Fibroblast of skin of left quadriceps (primary cell): ENCODE measurements at places on chromosomes 6 and 20.

DNA sequence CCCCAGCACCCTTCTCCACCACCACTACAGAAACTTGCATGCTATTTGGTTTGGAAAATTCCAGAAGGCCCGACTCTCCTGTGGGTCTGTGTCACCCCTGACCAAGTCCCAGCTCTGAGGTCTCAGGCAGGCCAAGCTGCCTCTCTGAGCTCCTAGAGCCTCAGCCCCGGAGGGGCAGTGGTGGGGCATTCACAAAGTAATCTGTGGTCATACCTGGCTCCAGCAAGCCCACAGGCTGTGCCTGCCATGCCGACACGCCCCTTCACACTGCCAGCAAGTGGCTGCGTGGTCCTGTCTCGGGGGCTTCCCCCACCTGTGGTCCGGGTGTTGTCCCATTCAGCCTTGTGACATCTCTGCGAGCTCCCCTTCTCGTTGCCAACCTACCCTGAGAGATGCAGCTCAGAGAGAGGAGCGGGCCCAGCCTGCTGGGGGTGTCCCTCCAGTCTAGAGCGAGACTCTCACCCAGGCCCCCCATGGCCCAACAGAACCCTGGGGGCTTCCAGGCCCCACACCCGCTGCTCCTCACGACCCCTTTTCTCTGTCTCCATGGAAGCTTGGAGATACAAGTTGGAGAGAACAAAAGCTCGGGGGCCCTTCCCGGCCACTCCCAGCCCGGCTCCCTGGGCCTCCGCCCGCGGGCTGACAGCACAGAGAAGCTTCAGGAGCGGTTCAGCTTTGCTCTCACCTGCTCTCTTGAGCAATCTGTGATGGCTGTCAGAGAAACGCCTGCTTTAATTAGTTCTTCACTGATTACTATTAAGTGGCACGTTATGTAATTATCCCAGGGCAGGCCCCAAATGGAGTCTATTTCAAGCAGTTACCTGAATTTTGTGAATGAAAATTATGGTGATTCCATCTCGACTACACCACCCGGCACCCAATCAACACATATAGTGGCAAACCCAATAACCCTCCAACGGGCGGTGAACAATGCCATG is 147.7 kb upstream of the PHACTR3 start:
- no peak for DNase-seq

DNA sequence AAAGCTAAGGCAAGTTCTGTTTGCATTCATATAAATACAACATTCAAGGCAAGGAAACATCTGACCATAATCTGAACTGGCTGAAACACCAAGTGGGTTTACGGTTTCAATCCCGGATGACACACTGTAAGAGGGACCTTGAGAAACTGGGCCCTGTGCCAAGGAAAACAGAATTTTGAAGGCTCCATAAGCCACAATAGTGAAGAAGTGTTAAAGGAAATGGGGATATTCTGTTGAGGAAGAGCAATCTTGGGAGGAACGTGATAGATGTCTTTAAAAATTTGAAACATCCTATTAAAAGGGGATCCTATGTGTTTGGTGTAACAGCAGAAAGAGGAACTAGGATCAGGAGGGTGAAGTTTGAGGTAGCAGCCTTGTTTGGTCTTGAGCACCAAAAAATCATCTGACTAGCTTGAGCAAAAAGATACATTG is 82.4 kb upstream of the TAB2 start:
- DNase-seq = peak; percentile 46

GRCh38 chr6:145885431-145885830 is 70.8 kb upstream of the FBXO30 start:
- DNase-seq = no peak

GRCh38 chr6:34358389-34358905 is 34.0 kb downstream of the NUDT3 start:
- peak; percentile 52 for DNase-seq

DNA sequence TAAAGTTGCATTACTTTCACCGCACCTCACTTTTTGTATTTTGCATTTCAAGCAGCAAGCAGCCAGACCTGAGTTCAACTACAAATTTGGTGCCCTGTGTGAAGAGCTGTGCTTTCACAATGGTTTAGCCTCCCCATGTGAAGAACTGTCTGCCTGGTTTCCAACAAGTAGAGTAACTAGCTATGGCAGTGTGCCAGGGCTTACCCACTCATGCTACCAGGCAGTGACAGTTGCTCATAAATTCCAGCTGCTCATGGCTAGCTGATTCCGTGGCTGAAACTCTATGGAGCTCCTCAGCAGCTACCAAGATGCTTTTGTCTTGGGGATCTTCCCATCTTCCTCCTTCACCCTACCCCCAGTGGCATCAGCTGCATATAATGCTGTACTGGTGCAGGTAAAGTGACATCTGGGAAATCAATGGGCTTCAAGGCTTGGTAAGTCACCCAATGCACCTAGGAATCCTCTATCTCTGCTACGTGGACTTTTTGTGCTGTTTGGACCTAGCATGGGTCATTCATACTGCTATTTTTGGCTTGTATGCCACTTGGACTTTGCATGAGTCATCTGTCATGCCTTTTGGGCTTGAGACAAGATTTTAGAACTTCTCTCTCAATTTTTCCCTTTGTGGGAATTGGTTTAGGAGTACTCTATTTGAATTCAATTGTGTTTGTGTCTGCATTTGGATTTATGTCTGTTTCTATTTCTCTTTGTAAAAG is 176.5 kb upstream of the GJE1 start:
- DNase-seq = no peak

DNA sequence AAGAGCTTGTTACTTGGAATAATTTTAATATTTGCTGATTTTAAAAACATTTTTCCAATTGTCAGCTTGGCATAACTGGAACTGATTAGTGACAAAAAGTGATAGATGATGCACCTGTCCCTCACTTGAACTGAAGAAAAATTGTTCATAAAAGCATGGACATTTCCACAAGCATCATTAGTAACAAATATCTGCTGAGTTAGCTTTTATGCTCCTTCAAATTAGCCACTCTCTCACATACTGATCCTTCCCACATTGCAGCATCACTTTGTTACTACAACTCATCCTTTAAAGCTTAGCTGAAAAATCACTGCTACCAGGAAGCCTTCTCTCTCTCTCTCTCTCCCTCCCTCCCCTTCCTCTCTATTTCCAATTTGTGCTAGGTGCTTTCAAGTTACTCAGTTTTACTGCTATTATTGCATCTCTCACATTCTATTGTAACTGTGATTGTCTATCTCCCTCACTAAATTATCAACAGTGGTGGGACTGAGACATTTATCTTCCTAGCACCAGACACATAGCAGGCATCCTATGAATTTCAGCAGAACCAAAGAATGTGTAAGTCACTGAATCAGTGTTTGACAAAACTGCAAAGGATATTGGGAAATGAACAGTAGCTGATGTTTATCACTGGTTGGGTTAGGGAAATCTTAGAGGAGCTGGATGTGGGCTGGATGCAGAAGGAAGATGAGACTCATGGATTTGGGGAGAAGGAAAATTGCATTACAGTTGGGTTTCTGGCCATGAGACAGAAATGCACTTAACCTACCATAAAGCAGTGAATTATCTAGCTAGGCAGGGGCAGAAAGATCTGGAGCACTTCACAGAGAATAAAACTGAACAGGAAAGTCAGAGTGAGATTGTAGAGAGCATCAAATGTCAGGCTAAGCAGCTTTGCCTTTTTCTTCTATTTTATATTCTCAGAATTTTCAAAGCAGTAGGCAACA is 128.4 kb upstream of the PLN start:
- no peak for DNase-seq

GRCh38 chr20:63734111-63734945 is 2.1 kb upstream of the LIME1 start:
- DNase-seq = no peak

DNA sequence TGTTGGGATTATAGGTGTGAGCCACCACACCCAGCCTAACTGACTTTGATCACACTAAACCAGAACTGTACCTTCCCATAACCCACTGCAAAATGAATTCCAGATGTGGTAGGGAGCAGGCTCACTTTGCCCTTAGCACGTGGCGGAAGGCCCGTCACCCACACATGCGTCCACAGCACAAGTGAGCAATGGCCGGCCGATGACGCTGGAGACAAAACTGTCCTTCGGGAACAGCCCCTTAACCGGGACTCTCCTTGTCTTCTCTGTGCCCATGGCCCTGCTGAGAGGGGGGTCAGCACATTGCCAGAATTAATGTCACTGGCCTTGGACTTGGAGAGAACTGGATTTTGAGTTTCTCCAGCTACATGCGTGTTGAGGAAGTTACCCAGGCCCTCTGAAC is 107.2 kb downstream of the TOX2 start:
- no peak for DNase-seq

DNA sequence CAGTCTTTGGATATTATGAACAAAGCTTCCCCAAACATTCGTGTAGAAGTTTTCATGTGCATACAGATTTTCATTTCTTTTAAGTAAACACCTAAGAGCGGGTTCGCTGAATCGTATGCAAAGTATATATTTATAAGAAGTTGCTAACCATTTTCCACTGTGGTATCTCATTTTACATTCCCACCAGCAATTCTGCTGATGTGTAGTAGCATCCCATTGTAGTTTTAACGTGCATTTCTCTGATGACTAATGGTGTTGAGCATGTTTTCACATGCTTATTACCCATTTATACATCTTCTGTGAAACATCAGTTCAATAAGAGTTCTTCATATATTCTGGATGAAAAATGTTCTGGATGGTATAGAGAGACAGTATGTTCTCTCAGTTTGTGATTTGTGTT is 97.4 kb downstream of the IYD start:
- no peak for DNase-seq

DNA sequence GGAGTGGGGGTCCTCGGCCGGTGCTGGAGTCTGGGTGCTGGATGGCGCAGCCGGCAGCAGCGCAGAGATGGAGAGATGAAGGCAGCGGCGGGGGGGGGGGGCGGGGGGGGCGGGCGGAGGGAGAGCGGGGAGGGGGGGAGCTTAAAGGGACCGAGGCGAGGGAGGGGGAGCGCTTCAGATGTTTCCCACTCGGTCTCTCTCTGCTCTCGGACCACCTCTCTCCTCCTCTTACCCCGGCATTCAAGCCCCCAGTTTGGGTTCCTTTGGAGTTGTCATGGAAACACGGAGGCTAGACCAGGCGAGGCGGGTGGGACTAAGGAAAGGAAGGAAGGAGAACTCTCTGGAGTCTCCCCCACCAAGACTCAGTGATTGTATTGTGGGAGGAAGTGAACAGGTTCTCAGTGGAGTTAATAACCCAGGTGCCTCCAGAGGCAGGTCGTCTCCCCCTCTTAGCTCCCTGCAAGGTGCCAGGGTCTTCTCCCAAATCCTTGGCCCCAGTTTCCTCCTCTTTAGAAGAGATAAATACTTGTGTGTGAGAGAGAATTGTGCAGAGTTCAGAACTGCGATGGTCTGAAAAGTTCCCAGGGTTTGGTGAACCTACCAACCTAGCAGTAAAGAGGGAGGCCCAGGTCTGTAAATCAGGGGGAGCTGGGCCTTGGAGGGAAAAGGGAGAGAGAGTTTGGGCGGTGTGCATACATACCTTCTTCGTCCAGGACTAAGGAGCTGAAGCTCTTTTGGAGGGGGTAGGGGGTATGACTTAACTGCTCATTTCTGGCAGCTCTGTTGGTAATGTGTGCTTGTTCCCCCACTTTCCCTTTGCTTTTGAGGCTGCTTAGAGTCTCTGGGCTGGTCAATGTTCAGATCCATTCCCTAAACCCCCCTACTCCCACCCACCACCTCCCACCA is at the start of gene PRRT1:
Gene PRRT1, minus strand, starts transcription at position 77 of the 906 bp plus-strand sequence. CDS start 112 bp downstream, outside the sequence.
- DNase-seq = no peak

- no peak for DNase-seq
Measured at GRCh38 chr6:166393535-166393823, 10.7 kb upstream of the MPC1 start.

GRCh38 chr6:125149256-125150144 is 4.1 kb upstream of the TPD52L1 start:
- DNase-seq = peak; percentile 21

DNA sequence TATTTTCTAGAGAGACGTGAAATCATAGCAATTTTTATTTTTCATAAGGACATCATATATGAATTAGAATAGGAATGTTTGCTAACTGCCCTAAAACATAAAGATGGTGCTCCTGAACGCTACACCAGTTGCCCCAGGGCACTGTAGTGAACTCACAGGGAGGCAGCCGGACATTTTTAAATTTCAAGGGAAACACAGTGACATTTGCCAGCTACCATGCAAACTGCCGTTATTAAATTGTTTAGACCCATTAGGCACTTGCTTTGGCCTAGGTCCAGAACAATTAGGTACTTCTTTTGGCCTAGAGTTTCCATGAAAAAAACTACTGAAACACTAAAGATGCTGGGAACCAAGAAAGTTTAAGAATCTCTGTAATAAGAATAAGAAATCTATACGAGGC is 24.9 kb upstream of the CFAP206 start:
- no peak for DNase-seq

DNA sequence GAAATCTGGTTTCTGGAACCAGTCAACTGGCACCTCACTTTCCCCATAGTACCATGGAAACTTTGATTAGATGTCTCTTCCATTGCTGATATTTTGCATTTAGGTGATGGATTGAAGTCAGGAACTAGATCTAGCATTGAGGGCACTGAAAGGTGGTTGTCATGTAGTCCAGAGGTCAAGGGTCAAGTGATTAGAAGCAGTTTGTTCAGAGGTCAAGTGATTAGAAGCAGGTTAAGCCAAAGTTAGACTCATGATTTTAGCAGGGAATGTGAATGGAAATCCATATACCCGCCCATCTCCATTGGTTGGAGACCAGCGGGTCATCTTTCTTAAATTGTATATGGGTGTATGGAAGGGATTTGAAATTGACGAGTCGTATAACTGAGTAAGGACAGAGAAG is 51.2 kb downstream of the CBFA2T2 start:
- no peak for DNase-seq

GRCh38 chr20:58975353-58975752 is 5.7 kb upstream of the NELFCD start:
- no peak for DNase-seq

DNA sequence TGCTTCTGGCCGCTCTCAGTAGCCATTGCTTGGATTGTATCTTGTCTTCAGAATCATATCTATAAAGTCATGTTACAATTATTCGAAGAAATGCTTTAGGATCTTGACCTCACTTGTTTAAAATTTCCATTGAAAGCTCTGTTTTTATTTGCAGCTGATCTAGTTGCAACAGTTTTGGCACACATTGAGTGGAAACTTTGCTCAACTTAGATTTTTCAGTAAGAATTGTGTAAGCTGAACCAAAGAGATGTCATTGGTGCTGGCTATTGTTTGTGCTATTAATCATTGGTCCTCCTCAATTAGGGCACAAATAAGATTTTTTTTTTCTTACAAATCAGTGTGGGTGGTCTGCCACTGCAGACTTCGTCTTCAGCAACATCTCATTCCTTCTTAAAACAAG is 649.2 kb downstream of the MMUT start:
- DNase-seq = no peak
